ENCODE measurements at places on chromosomes 3 and 15.

GRCh38 chr3:18114894-18115293 is 310.2 kb downstream of the SATB1 start:
- DNase-seq = no peak

DNA sequence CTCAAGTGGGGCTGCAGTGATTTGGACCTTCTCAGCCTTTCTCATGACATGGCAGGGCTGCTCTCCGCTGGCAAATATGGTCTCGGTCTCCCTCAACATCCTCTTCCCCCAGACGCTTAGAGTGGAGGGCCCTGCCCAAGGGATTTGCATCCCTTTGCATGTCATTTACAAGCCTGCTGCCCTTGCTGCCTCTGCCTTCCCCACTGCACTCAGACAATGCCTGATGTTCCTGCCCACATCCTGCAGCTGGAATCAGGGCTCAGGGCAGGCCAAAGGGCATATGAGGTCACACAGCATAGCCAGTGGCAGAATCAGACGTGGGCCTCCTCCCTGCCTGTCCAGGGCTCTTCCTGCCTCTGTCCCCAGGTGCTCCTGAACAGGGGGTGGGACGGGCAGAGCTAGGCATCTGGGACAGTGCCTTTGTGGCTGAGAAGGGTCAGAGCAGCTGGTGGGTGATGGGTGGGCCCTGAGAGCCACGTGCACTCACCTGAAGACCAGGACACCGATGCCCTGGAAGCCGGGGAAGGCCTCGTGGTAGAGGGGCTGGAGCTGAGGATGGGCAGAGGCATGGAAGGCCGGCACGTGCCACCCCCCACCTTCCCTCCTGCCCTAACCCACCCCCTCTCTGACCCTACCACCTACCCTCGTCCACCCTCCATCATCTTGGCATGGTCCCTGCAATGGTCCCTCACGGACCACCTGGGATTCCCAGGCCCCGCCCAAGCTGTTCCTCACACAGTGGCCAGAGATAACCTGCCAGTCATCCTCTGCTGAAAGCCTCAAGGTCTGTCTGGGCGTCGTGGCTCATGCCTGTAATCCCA is 27.4 kb upstream of the GOLGA6C start:
- DNase-seq = no peak

GRCh38 chr15:38320866-38321265 is 68.2 kb downstream of the SPRED1 start:
- no peak for DNase-seq

DNA sequence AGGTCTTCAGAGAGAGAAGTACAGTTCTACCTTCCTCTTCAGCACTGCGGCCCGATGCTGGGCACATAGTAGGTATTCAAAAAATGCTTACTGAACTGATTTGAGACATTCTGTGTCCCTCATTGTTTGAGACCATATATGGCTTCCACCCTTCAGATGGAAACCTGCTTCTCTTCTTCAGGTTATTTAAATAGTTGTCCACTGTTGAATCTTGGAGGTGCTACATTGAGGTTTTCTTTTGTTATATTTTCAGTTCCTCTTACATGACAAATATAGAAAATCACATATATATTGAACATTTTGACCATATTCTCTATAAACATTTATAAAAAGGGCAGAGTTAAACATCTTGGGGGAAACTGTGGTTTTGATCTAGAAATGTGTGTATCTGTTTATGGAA is 200.2 kb upstream of the LRRC3B start:
- no peak for DNase-seq

GRCh38 chr3:7520059-7520458 is 659.1 kb downstream of the GRM7 start:
- DNase-seq = no peak

DNA sequence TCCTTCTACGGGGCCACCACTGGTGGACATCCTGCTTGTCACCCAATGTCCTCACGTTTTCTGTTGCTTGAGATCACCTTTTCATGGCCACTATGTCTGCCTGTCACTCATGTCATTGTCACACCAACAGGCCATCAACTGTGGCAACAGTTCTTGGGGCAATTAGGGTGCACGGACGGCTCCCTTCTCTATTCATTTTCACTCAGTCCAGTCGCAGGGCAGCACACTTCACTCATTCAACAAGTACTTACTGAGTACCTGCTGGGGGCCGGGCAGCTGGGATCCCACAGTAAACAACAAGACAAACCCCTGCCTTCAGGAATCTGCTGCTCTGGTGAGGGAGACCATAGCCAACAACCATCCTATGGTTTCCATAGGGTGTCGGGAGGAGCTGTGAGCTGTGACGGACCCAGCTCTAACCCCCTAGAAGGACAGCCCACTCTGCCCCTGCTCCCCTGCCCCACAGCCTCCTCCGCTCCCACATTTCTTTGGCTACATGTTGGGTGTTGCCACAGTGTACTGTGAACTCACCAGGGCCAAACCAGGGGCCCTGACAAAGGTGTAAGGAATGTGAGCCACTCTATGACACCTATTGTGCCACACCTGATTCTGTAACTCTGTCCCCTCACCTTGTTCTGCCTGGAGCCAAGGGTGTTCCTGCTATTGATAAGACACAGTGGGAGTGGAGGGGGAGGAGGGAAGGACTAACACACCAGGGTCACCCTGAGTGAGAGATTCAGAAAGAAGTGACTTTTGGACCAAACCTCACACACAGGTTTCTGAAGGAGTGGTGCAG is 1.9 kb downstream of the VILL start:
- DNase-seq = no peak

DNA sequence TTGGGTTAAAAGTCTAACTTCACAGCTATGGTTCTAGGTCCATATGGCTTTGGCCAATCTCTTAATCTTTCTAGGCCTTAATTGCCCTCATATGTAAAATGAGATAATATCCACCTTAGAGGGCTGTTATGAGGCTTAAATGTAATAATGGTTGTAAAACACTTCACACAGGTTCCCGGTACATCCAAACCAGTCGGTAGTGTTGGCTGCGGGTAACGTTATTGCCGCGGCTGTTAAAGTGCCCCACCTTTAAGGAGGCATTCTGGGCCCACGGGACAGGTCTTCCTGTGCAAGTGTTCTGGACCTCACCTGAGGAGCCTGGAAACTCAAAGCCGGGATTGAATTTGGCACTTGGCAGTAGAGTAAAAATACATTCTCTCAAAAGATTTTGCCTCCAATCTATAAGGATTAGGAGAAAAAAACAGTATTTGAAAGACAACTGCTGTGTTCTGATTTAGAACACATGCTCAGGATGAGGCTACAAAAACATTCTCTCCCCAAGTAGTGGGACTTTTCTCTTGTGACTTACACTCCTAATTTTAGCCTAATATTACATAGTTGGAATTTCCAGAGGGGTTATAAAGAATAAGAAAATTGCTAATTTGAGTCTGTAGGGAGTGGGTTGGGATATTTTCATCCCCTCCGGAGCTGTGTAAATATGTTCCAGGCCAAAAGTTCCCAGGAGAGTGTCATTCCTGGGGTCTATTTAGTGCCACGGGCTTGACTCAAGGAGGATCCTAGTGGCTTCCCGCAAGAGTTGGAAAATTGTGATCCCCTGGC is 44.9 kb upstream of the TSEN2 start:
- DNase-seq = no peak

Measured in ACHN (cell line).